ENCODE measurements at places on chromosomes 4 and X.

DNA sequence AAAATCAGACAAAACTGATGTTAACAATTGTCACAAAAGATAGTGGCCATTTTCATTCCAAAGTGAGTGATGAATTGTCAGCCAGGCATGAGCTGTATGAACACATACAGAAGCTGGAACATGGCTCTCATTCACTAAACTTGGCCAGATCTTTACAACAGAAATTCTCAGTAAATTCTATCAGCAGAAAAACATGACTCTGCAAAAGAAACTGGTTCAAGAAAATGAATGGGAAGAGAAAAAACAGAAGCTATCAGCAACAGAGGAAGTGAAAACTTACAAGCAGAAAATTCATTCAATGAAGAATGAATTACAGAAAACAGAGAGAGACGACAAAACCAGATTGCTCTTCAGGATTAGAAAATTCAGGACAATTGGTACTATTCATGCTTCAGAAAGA, 249.6 kb downstream of the COL25A1 start:
- no peak for DNase-seq

- no peak for DNase-seq
These were observed 88.0 kb downstream of the FNIP2 start for GRCh38 chr4:158856852-158857251.

DNA sequence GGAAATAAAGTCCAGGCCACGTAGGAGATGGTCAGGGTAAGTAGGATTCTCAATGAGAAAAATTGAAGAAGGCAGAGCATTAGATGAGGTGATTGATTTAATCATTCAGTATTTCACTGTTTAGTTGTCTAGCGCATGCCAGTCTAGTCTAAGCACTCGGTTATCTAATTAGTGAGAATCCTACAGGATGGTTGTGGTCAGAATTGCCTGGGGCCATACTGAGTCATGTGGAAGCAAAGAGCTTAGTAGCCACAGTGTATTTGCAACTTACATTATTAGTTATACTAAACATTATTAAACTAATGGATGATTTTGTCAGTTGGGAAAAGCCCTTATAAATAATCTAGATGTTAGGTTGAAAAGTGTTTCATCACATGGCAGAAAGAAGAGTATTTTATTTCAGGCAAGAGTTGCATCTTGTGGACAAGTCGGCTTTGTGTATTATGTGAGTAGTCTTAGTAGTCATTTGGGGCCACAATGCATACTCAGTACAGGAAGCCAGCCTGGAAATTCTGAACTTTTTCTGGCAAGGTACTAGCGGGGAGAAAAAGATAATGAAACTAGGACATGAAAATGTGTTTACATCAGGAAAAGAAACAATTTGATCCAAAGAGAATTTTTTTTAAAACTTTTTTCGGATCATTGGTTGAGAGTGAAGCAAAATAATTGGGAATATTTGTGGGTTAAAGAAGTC, 31.9 kb downstream of the CPEB2 start:
- no peak for DNase-seq

DNA sequence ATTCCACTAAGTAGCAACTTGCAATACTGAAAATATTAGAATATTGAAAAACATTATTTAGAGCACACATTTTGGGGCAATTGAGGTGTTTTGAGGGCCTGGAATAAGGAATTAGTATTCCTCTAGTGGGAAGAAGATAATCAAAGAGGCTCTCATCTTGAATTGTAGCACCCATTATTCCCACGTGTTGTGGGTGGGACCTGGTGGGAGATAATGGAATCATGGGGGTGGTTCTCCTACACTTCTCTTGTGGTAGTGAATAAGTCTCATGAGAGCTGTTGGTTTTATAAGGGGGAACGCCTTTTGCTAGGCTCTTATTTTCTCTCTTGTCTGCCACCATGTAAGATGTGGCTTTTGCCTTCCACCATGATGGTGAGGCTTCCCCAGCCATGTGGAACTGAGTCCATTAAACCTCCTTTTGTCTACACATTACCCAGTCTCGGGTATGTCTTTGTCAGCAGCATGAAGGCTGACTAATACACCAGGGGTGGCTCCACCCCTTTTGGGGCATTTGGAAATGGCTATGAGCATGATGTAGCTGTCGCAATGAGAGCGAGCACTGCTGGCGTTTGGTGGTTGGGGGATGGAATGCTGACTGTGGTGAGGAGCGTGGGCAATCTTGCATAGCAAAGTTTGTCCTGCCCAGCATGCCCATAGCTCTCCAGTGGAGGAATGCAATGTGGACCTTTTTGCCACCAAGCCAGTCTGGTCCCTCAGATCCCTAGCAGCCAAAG, 308.2 kb downstream of the FRMPD4 start:
- no peak for DNase-seq

DNA sequence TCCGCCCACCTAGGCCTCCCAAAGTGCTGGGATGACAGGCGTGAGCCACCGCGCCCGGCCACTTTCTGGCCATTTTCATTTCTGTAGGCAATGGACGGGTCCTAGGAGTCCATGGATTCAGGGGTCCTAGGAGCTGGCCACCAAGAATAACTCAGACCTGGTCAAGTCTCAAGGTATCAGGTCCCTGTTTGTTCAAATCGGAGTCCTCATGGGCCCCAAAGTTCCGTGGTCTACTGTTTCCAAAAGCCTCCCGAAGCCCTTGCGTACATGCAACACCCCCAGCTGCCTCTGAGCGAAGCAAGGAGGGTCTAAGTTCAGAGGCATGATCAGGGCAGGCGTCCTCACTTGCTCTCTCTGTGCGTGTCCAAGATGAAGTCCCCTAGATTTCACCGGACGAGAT, 30.1 kb downstream of the P2RY8 start:
- DNase-seq: no peak

- peak; percentile 57 for DNase-seq
These were observed 21.8 kb upstream of the JADE1 start for GRCh38 chr4:128787509-128788311.

GRCh38 chr4:7798178-7798995, 141.3 kb downstream of the AFAP1 start:
- DNase-seq: no peak

DNA sequence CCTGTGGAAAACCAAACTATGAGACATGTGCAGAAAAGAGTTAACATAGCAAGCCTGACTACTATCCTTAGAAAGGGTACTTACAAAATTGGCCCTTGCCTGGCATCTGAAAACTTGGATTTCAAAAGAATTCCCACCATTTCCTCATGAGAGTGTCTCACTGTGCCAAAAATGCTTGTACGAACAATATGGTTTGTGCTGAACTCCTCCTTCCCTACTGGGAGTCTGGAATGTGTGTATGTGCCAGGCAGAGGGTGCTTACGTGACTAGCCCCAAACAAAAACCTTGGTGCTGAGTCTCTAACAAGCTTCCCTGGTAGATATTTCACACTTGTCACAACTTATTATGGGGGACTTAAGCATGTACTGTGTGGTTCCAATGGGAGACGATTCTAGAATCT, 81.7 kb upstream of the GIMD1 start:
- no peak for DNase-seq
